ENCODE measurements at places on chromosomes 6 and 20. TPM values are rescaled to one million over a fixed set of nuclear protein-coding genes. Genes with fewer than 3 reads are reported as not detected.

GRCh38 chr6:157561414-157561790, 180.4 kb downstream of the ZDHHC14 start:
- DNase-seq = no peak

GRCh38 chr20:57991211-57991881, 237.1 kb downstream of the ANKRD60 start:
- no peak for DNase-seq

GRCh38 chr6:75852721-75853120, 103.7 kb downstream of the MYO6 start:
- no peak for DNase-seq

- DNase-seq = no peak
These were observed 60.8 kb upstream of the TMEM30A start for GRCh38 chr6:75345413-75345812.

DNA sequence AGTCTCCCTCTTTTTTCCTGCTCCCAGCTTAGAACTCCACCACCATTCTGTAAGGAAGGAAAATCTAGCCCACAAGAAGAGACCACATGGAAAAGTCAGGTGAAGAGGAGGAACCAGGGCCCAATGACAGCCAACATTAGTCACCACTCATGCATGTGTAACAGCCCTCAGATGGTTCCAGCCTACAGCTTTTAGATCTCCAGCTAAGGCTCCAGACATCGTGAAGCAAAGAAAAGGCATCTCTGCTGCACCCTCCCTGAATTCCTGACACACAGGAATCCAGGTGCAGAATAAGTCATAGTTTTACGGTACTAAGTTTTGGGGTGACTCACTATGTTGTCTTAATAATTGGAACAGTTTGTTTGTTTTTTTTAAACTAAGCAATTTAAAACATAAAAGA, 25.5 kb downstream of the DCDC2 start:
- no peak for DNase-seq

DNA sequence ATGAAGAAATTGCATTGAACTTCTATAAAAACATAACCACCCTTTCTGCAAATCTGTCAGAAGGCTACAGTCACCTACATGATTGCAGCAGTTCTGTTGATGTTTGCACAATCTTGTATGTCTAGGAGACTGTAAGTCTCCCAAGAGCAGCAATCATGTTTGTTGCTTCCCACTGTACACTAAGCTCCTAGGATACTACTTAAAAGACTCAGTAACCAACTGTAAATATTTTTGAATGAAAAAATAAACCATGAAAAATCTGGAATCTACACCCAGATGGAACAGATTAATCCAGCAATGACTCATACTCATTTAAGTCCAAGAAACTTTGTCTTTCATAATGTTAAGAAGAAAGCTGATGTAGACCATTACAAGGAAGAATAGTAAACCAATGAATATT, 168.5 kb upstream of the ATXN1 start:
- no peak for DNase-seq

DNA sequence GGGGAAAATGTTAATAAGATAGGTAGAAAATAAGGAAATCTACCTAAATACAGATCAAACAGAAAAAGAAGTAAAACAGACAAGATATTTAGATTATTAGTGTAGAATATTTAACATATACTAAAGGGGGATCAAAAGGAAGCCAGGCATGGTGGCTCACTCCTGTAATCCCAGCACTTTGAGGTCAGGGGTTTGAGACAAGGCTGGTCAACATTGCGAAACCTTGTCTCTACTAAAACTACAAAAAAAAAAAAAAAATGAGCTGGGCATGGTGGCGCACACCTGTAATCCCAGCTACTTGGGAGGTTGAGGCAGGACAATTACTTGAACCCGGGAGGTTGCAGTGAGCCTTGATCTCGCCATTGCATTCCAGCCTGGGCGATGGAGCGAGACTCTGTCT, 55.5 kb downstream of the AFDN start:
- DNase-seq = no peak

The RAB32 gene
- 45.8 TPM for total RNA-seq

The STX11 gene
- total RNA-seq = 112 TPM

All from omental fat pad (tissue), 4 donors.